Inflammatory macrophage treated with lipopolysaccharide for 4 hours (primary cell): ENCODE measurements at places on chromosomes 11 and 22.

GRCh38 chr11:11349870-11350337 is 3.1 kb downstream of the CSNK2A3 start:
- DNase-seq: no peak

- DNase-seq: no peak
These were observed 163.4 kb downstream of the TRIM29 start for GRCh38 chr11:119974467-119974866.

DNA sequence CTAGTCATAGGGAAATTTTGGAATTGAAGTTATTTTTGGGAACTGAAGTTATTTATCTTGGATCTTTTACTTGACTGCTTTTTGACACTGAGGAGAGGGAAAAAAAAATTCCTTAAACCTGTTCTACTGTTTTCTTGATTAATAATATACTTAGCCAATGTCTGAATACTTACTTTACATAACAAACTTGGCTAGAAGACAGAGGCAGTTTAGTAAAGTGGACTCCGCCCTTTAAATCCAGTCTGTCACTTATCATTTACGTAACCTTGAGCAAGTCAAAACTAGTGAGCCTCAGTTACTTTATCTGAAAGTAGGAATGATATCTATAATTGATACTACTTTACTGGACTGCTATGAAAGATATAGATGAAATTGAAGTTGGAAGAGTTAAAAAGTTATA is 19.5 kb downstream of the CTSC start:
- DNase-seq: no peak

GRCh38 chr11:70577258-70577603 is 178.9 kb downstream of the CTTN start:
- DNase-seq: no peak

DNA sequence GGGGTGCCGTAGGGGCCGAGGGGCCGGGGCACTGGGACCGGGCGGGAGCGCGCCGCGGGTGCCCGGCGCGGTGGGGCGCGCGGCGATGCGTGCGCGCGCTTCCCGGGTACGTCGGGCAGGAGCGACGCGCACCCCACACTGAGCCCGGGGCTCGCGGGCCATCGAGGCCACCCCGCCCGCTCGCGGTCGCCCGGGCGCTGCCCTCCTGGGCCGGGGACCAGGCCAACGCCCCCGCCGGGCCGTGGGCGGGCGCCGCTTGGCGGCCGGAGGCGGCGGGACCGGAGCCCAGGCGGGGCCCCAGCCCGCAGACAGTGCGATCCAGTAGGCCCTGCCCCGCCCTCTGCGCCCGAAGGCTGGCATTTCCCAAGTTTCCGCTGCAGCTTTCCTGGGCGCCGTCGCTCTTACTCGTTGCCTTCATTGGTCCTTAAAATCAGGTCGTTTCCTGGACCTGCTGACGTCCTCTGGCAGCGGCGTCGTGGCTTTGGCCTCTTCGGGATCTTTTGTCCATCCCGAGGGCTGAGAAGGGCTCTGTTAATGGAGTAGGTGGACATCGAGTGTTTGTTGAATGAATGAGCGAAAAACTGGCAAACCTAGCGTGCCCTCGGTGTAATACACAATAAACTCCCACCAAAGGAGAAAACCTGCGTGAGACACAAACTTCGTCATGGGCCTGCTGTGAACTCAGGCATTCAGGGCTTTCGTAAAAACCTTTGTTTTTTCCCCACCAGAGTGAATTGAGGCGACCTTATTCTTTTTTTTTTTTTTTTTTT is 638 bp downstream of the PARVA start:
- no peak for DNase-seq

- no peak for DNase-seq
These were observed at the start of gene CD6 for GRCh38 chr11:60971520-60971919. TSS of gene CD6 (plus strand) at chr11:60971680. CDS start at chr11:60971866, 186 bp downstream.

DNA sequence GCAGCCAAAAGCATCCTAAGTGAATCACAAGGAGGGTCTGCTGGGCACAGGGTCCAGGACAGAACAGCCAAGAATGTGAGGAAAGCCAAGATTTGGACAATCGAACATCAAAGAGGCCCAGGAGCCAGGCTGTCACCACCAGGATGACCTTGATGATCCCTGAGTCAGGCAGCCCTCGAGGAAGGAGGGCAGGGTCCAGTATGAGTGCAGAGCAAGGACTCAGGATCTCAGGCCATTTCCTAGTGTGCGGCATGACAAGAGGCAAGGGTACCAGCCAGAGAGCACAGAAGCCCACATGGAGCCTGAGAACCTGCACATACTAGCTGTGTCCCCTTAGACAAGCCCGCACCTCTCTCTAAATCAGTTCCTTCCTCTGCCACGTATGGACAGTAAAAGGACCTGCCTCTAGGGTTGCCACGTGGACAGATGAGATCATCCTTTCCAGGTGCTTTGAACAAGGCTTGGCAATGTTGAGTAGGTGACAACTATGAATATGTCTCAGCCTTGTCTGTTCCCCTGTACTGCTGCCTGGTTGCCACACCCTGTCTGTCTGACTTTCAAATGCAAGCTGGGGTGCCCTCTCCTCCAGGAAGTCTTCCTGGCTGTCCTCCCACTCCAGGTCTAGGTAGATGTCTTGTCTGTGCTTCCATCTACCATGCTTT is 32.2 kb upstream of the ISX start:
- DNase-seq: no peak

DNA sequence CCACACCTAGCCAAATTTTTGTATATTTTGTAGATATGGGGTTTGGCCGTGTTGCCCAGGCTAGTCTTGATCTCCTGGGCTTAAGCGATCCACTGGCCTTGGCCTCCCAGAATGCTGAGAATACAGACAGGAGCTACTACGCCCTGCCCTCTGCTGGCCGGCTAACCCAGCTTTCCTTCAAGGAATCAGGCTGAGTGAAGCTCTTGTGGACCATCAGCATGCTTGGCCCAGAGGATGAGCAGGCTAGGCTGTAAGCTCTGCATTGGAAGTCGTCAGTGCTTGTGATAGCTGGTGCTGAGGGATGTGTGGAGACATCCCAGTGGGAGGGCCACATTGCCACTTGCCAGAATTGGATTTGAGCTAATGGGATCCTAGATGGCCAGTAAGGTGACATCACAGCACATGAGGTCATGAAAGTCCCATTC is 60.6 kb downstream of the MED15 start:
- DNase-seq: no peak

- DNase-seq: no peak
These were observed 7.5 kb downstream of the KREMEN1 start for GRCh38 chr22:29080106-29080975.

DNA sequence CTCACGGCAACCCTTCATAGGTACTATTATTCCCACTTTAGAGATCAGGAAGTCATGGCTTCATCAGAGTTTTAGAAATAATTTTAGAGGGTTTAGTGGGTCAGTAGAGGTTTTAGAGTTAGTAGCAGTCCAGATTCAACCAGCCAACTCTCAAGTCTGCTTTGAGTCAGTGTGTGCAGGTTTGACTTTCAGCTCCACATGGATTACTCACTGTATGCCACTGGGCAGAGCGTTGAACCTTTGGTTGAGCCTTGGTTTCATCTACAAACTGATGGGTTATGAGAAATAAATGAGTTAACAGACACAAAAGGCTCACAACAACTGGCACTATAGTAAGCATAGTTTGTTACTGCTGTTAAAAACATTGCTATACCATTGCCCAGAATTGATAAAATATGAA is 19.0 kb upstream of the TP53AIP1 start:
- no peak for DNase-seq

- DNase-seq: no peak
These were observed 505 bp downstream of the ZNF214 start for GRCh38 chr11:7019500-7020182.

GRCh38 chr11:66556086-66556485 is 9.4 kb downstream of the ACTN3 start:
- no peak for DNase-seq

DNA sequence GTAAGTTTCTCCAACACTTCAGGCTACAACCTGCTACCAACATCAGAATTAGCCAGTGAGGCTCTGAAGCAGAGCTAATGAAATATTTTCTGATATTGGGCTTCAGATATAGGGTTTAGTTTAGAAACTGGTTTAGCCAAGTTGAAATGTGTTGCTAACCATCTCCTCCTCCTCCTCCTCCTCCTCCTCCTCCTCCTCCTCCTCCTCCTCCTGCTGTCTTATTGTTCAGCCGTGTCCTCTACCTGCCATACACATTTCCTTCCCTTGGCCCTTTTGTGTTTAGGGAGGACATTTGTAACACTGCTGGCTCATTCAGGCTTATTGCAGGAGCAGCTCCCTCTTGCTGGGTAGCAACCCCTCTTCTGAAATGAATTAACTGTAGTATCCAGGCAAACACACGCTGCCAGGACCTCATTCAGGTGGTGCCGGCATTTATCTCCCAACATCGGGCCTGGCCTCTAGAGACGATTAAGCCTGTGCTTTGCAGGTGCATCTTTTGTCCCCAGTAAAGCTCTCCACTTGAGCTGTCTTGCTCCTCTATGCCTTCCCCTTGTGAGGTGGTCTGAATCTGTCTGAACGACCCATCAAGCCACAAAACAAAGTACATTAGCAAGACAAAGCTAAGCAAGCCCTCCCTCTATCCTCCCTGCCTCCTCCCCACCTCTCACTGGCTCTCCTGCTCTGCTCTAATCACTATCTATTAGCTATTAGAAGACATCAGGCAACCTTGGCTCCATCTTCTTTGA is 82.9 kb downstream of the KCNJ1 start:
- no peak for DNase-seq

DNA sequence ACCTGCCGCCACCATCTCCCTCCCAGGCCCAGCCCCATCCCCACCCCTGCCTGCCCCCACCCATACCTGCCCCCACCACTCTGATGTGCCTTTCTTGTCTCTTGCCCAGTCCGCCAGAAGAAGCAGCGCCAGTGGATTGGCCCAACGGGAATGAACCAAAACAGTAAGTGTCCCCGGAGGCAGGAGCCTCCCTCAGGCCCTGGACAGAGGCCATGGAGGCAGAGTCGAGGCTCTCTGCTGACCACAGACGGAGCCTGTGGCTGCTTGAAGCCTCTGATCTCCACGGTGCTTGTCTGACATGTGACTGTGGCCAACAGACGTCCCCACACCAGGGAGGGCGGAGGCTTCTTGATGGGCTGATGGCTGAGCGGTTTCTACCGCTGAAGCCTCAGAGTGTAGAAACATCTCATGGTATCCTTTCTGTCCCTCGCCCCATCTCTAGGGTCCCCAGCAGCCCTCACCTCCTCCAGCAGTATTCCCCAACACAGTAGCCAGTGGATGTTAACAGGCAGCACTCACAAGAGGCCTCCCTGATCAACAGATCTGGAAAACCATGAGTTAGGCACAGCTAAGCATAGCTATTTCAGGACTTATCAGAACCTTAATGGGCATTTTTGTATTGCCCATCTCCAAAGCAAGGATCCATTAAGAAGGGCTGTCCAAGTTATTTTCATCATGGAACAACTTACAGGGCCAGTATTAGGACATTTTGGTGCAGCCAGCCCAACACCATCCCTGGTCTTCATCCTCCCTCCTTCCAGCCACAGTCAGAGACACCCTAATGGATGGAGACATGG is 21.7 kb downstream of the CD5 start:
- no peak for DNase-seq

GRCh38 chr22:48659404-48659996 is 1168.2 kb downstream of the BRD1 start:
- DNase-seq: no peak

- DNase-seq: no peak
These were observed 214.4 kb upstream of the BLID start for GRCh38 chr11:122330279-122330965.

- DNase-seq: no peak
These were observed 198.5 kb upstream of the C11orf87 start for GRCh38 chr11:109223451-109223850.

- no peak for DNase-seq
These were observed 354.9 kb downstream of the JRKL start for GRCh38 chr11:96744697-96745096.

- no peak for DNase-seq
These were observed 5.3 kb upstream of the ACR start for GRCh38 chr22:50732681-50733080.

DNA sequence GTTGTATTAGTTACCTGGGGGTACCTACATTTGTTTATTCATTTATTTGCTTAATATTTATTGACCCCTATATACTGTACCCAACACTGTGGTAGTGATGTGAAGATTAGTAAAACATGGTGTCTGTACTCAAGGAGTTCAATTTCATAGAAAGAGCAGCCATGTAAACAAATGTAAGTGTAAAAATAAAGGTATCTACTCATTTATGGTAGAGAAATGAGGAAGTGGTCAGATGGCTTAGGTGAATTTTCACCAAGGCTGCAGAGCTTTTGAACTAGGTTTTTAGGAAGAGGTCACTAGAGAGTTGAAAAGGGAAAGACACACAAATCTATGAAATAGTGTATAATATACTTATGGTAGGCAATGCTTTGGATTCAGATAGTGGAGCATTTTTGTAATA is 11.1 kb downstream of the CTR9 start:
- no peak for DNase-seq

DNA sequence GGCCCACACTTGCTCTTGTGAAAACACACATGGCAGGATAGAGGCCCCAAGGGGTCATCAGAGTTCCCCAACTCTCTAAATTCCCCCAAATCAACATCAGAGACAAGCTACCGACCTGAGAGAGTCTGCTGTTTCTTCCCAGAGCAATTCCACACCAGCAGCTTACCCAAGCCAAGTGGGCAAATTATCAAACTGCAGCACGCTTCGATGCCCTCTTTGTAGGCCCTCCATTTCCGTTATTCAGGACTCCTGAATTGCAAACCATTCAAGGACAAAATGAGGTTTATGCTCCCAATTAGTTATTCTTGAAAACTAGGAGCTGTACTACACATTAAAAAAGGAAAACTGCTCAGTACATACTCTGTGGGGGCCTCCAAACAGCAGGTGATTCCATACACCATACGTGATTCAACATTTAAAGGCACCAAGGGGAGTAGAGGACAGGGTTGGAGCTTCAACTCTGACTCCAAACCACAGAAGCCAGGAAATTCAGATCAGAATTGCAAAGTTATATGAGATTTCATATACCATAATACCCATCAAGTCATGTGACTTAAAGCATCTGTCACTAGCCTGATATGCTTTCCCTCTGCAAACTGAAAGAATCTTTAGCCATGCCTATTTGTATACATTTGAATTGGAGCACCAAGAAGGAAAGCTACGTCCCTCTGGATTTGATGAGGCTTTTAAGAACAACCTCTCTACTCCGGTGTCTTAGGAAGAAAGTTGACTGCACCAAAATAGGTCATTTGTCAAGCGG is 234.8 kb downstream of the CADM1 start:
- no peak for DNase-seq

DNA sequence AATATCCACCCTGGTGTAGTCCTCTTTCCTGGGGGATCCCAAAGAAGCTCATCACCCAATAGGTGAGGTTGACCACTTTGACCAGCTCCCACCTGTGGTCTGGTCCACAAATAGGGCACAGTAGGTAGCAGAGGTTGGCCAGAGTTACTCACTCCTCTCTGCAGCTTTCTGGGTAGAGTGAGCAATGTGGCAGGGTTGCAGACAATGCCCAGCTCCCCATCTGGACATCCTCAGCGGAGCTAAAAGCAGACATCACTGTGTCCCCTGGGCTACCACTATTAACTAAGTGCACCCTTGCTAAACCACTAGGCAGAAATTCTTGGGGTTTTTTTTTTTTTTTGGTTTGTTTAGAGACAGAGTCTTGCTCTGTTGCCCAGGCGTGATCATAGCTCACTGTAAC is 48.4 kb upstream of the TP53I11 start:
- DNase-seq: no peak
